T-helper 2 cell treated with Interferon-gamma antibody and Interleukin-4, amounts not matched to agents 5 μg/mL and 100 μg/mL, for 36 hours (primary cell): ENCODE measurements at places on chromosomes 1 and 21.

- no peak for DNase-seq
Measured at GRCh38 chr1:194709439-194709838, 1523.0 kb upstream of the B3GALT2 start.

DNA sequence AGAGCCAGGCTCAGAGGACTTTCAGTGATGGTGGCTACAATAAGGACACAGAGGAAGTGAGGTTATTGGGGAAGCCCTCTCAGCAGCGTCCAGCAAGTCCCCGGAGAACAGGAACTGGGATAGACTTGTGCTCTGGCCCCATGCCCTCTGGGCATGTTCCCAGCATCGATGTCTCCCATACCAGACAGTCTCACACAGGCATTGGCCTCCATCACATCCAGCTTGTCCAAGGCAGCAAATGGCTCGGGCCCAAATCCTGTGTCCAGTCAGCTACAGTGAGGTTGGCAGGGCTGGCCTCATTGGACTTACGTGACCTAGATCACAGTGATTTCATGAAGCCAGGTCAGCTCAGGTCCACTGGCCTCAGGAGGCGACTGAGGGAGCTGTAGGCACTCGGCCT is 19.6 kb upstream of the TMEM54 start:
- DNase-seq: no peak

GRCh38 chr21:37606549-37606948 is 240.0 kb downstream of the DYRK1A start:
- no peak for DNase-seq

- DNase-seq: peak; percentile 87
Measured at GRCh38 chr1:203304919-203305808, at the start of gene BTG2. TSS of gene BTG2 (plus strand) at chr1:203305519. CDS start at chr1:203305607, 88 bp downstream.

DNA sequence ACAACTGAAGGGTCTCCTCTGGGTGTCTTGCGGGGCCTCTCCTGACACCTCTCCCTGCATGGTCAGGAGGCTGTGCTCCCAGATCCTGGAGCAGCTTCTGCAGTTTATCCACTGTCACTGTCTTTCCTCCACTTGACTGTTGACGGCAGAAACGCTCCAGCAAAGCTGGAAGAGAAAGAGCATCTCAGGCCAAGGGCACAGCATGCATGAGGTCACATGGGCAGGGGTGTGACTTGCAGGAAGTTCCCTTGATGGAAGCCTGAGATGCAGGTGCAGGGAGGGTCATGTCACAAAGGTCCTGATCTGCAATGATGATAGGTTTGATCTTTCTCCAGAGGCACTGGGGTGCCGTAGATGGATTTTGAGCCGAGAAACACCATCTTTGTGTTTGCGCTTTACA is 23.3 kb downstream of the SLC44A3 start:
- DNase-seq: no peak

GRCh38 chr1:151898519-151898991 is 10.8 kb downstream of the THEM4 start:
- peak; percentile 39 for DNase-seq

GRCh38 chr1:166552706-166553105 is 286.6 kb upstream of the POGK start:
- DNase-seq: no peak

- no peak for DNase-seq
Measured at GRCh38 chr1:199834711-199835110, 192.8 kb upstream of the NR5A2 start.

DNA sequence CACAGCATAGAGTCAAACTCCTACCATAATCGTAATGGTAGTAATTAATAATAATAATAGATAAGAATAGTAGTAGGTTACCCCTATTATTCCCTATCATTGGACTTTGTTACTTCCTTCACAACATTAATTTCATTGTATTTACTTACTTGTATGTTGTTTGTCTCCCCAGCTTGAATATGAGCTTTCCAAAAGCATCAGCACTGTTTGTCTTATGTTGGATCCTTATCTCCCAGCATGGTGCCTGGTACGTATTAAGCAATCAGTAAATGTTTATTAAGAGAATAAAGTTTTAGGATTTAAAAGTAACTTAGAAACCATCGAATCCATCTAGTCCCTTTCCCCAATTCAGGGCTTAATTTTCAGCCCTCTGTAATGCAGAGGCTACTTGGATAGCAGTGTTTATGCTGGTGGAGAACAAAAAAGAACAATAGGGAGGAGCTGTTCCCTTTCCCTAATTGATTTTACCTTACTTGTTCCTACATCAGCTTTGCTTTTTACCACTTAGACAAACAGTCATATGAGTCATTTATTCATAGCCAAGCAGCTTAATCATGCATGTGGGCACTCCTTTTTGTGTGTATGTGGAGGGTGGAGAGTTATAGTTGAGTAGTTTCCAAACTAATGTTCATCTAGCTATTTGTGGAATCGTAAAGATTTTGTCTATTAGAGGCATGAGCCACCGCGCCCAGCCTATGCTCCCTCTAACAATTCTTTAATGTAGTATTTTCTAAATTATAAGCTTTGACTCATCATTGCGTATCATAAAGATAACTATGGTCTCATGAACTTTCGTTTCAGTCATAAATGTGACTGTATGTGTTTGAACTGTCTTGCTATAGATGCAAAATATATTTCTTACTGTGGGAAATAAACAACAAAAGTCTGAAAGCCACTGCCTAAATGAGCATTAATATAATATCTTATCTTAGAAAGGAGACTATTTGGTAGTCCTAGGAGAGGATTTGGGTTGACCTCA is 20.9 kb upstream of the DR1 start:
- no peak for DNase-seq

DNA sequence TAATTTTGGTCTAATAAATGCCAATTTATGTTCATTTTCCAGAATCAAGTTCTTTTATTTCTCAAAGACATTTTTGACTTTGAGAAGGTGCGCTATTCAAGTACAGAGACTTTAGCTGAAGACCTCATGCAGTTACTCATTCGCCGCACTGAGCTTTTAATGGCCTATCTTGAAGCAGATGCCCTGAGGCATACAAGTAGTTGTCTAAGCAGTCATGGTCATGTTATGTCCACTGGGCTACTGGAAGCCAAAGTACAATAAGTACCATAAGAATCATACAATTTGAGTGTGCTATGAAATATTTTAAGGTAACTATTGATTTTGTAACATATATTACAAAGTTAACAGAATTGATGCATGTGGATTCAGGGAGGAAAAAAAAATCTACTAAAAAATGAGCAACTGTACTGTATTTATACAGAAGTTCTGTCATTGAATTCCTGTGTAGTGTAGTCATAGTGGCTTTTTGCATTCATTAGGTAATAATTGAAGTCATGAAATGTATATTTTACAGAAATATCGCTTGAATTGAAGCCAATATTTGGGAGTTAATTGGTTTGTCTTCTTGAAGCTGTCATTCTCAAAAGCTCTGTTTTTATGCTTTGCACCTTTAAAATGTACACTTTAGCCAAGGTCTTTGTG is 13.5 kb upstream of the NEXN start:
- DNase-seq: no peak

- no peak for DNase-seq
Measured at GRCh38 chr1:11800756-11801433, 4.9 kb downstream of the MTHFR start.

- DNase-seq: no peak
Measured at GRCh38 chr1:185559151-185559550, 175.0 kb upstream of the HMCN1 start.

DNA sequence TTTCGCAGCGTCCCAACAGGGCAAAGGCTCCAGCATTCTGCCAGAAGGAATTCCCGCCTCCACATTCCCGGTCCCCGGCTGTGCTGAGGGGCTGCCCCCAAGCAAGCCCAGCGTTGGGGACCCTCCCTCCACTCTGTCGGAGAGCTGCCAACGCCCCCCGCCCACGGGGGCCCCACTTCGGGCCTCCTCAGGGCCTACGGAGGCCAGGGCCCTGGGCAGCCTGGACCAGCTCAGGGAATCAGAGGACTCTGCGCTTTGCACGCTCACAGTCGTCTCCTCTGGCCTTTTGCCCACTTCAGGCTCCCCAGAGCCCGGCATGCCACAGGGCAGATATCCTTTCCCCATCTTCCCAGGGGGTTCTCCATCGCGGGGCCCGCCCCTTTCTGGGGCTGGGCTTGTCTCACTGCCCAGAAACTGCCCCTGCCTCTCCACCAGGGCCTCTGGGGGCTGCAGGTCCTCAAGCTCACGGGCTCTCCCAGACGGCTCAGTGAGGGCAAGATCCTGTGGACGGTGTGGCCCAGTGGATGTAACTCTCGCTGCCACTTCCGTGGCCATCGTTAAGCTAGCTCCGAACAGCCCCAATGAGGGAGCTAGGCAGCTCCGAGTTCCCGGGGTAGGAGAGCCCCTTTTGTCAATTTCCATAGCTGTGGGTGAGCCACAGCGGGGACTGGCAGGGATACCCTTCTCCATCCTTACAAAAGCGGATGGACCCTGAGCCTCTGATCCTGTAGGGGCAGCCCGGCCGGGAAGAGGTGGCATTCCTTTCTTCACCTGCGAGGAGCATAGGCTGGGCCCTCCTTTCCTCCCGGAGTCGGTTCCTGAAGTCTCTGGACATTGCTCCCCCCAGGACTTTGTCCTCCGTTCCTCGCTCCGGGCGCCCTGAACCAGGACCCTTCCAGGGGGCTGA is 2.8 kb downstream of the ITPKB start:
- no peak for DNase-seq

GRCh38 chr1:211519602-211520001 is 27.6 kb upstream of the RD3 start:
- DNase-seq: no peak

- no peak for DNase-seq
Measured at GRCh38 chr1:42670425-42670824, 11.8 kb upstream of the YBX1 start.

- no peak for DNase-seq
Measured at GRCh38 chr1:63024132-63024531, 240.2 kb downstream of the ATG4C start.

DNA sequence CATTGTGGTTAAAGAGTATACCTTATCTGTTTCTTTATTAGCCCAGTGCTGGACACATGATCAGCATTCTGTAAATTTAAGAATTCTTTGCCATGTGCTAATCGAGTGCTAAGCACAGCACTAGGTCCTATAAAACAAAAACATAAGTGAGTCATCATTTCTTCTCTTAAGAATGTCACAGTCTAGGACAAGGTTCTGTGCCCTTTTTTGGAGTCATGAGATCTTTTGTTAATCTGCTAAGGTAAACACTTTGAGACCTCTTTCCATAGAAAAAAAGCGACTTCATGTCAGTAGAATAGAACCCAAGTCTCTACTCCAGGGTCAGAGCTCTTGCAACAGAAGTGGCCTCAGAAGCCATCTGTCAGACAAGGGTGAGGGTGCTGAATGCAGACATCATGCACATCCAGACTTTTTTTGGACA is 70.0 kb upstream of the NFIA start:
- DNase-seq: no peak

GRCh38 chr1:201356236-201356635 is 21.2 kb downstream of the TNNT2 start:
- no peak for DNase-seq

DNA sequence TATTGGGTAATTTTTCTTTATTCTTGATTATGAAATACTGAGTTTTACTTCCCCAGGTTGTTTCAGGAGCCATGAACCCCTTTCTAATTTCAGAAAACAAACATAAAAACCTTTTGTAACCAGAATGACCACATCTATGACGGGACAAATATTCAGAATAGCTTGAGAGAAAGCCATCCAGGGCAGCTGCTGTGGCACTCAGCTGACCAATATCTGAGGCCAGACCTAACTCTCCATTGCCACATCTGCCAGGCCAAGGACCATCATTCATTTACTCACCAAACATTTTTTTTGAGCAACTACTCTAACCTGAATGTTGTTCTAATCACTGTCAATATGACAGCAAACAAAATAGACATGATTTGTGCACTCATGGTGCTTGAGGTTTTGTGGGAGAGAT is 608.3 kb upstream of the PKN2 start:
- no peak for DNase-seq

- no peak for DNase-seq
Measured at GRCh38 chr1:109192433-109192832, 21.3 kb upstream of the SARS1 start.

- DNase-seq: no peak
Measured at GRCh38 chr1:112335351-112335750, 60.7 kb upstream of the CTTNBP2NL start.

GRCh38 chr1:114145504-114146151 is 8.0 kb downstream of the SYT6 start:
- no peak for DNase-seq

- no peak for DNase-seq
Measured at GRCh38 chr1:20142001-20142710, 3.0 kb downstream of the PLA2G2F start.

GRCh38 chr1:95176861-95177260 is 57.1 kb upstream of the RWDD3 start:
- no peak for DNase-seq

GRCh38 chr1:18408656-18409370 is 71.9 kb upstream of the KLHDC7A start:
- no peak for DNase-seq

- DNase-seq: no peak
Measured at GRCh38 chr21:39564200-39564599, 48.5 kb upstream of the B3GALT5 start.

GRCh38 chr1:7594002-7594713 is 176.9 kb upstream of the VAMP3 start:
- DNase-seq: no peak

GRCh38 chr1:178267646-178268094 is 173.8 kb downstream of the RASAL2 start:
- DNase-seq: no peak

- DNase-seq: no peak
Measured at GRCh38 chr21:27240839-27241238, 274.0 kb upstream of the ADAMTS5 start.
